ENCODE measurements at places on chromosomes 1 and 21.

GRCh38 chr1:35432231-35432630 lies 125.0 kb downstream of the KIAA0319L start:
- DNase-seq, result no peak

GRCh38 chr1:212561501-212561931 lies 47.0 kb upstream of the ATF3 start:
- DNase-seq, result no peak

- peak; percentile 33 for DNase-seq
Measured at GRCh38 chr1:175725684-175726083, 17.7 kb downstream of the TNR start.

DNA sequence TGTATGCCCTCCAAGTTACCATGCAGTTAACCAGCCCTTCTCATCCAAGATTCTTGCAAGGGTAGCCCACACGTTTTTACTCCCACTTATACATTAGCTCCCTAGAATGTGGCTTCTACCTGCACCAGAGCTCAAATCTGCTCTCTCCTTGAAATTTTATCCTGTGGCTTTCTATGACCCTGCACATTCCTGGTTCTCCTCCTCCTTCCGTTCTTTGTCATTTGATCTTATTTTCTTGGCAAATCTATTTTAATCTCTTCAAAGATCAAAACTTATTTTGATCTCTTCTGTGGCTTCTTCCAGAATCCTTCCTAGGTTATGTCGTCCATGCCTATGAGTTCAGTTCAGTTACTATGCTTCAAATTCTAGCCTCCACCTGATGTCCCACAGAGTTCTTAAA lies 115.6 kb upstream of the GUCA2B start:
- no peak for DNase-seq

- no peak for DNase-seq
Measured at GRCh38 chr1:9990944-9991343, 6.1 kb upstream of the RBP7 start.

DNA sequence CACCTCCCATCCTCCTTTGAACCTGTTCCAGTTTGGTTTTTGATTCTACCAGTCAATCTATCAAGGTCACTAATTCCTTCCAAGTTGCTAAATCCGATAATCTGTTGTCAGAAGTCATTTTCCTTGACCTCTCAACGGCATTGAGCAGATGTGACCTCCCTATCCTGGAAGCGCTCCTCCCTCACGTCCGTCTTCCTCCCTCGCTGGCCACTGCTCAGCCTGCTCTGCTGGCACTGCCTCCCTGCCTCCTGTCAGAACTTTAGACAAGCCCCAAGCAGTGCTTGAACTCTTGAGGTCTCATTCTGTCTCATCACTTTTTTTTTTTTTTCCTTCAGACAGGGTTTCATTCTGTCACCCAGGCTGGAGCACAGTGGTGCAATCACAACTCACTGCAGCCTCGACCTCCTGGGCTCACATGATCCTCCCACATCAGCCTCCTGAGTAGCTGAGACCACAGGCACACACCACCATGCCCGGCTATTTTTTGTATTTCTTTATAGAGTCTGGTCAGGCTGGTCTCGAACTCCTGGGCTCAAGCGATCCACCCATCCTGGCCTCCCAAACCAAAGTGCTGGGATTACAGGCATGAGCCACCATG lies 4.4 kb upstream of the ACOT7 start:
- no peak for DNase-seq

- DNase-seq, result peak; percentile 80
Measured at GRCh38 chr21:31580866-31581276, 78.6 kb upstream of the SOD1 start.

GRCh38 chr1:163197022-163197421 lies 5.7 kb downstream of the RGS5 start:
- DNase-seq, result no peak

GRCh38 chr1:183702813-183703198 lies 49.7 kb upstream of the APOBEC4 start:
- DNase-seq, result no peak

DNA sequence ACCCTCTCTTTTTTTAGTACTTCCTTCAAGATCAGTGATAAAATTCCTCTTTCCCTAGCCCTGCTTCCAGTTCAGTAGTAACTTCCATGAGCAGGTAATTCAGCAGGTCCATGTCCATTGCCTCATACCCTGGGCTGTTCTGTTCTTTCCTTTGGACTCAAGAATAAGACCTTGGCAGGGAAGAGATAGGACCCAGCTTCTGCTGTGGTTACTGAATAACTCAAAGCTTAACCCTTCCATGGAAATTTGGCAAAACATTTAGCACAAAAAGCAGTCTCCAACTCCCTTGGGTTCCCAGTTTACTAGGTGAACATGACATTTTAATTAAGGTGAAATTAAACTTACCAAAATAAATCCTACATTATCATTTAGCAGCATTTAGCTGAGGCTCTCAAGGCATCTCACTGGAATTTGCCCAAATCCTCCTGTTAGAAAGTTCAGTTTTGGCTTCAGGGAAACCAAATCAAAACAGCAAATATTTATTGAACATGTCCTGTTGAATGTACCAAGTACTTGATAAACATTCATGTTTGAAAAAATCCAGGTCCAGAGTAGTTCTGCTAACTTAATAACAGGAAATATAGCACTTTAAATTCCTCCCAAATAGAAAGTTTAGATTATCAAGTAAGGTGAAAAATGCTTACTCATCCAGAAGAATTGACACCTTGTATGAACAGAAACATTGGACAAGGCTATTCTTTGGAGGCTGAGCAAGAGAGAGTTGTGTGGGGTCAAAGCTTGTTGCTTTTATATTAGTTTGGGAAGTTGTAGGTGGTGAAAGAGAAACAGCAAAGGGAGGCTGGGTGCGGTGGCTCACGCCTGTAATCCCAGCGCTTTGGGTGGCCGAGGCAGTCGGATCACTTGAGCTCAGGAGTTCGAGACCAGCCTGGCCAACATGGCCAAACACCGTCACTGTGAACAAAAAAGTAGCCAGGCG lies 8.4 kb upstream of the SERPINC1 start:
- no peak for DNase-seq

DNA sequence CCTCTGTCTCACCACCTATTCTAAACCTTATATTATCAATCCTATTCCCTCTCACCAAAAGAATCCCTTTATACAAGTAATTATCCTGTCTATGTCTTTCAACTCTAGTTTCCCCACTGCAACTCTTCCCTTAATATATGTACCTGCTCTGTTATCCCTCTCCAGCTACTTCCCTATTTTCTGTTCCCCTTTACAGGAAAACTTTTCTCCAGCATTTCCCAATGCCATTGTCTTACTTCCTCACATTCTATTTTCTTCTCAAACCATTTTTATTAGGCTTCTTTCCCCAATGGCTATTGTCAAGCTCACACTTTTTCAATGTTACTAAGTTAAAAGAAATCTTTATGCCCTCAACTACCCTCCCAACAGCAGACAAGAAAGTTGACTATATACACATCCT lies 11.6 kb downstream of the DPYD start:
- no peak for DNase-seq

DNA sequence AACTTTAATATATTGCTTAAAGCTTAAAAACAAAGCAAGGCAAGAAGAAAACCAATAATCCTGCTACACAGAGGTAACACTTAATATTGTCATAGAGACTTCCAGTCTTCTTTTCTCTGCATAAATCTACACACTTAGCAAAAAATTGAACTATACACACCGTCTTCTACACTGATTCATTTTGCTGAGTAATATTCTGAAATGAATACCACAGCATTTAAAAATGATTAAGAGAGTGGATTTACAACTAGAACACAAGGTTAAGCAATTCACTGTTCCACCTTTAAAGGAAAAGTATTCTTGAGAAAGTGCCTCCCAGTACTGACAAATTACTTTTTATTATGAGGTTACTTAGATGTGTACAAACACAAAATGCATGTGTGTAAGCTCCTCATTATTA lies 22.2 kb upstream of the ITPKB start:
- no peak for DNase-seq

GRCh38 chr1:221672239-221672645 lies 69.6 kb downstream of the DUSP10 start:
- DNase-seq, result no peak

DNA sequence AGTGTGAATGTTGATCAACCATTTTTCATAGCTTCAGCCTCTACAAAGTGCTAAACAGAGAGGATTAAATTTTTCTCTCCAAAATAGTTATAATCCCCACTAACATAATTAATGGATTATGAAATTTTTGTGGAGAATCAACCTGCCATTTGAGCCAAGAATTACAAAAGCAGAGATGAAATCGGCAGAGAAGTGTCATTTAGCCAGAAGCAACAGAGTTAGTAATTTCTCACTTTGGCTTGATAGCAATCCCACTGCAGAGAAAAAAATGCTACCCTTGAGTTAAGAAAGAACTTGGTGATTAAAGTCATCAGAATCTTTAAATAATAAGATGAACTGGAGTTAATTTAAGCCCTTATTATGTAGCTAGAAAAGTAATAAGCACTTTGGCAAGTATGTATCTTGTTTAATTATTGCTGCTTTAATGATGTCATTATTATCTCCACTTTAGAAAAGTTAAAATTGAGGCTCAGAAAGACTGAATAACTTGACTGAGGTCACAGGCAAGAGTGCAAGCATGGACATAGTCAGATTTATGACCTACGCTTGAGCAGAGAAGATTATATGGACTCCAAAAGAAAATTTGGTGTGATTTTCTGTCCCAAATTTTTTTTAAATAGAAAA lies 37.3 kb downstream of the RGS4 start:
- no peak for DNase-seq

GRCh38 chr1:161706113-161706481 lies 932 bp upstream of the FCRLA start:
- DNase-seq, result no peak

GRCh38 chr1:87980494-87980893 lies 651.8 kb downstream of the LMO4 start:
- DNase-seq, result no peak

DNA sequence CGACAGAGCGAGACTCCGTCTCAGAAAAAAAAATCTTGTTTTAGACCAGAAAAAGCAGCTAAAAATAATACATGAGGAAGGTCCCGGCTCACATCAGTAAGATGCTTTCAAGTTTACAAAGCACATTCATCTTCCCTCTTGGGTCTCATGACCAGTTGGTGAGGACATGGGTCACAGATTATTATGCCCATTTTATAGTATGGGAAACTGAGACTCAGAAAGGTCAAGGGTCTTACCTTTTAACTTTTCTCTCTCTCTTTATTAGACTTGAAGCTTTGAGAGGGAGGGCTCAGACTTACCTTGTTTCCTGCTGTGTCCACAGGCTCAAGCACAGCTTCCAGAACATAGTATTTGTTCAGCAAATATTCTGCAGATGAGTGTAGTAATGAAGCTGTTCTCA lies 13.2 kb upstream of the RCC2 start:
- DNase-seq, result no peak

GRCh38 chr1:171084870-171085269 lies 5.8 kb upstream of the FMO3 start:
- no peak for DNase-seq

GRCh38 chr1:6545276-6546112 lies 8.8 kb downstream of the NOL9 start:
- DNase-seq, result no peak

GRCh38 chr1:178931858-178932551 lies 61.1 kb upstream of the ANGPTL1 start:
- no peak for DNase-seq

DNA sequence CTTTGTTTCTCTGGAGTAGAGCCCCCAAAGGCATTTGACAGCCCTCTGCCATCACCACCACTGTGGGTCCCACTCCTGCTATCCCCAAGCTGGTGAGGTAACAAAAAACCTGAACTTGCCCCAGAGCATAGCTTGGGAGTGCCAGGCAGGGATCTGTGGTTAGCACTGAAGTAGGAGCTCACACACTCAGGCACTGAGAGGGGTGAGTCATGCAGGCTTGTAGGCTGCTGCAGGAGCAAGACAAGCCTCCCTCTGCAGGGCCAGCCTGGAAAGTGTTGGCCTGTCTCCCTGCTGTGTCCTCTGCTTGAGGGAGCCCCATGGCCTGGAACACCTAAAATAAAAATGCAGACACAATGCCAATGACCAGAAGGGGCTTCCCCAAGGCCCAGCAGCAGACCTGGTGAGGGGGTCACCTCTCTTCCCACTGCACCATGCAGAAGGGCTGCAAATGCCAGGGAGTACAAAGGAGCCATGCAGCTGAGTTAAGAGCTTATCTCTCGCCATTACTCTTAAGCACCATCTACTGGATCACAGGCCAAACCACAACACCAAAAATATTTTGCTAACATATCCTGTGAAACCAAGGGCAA lies 108.9 kb upstream of the POGK start:
- DNase-seq, result no peak

DNA sequence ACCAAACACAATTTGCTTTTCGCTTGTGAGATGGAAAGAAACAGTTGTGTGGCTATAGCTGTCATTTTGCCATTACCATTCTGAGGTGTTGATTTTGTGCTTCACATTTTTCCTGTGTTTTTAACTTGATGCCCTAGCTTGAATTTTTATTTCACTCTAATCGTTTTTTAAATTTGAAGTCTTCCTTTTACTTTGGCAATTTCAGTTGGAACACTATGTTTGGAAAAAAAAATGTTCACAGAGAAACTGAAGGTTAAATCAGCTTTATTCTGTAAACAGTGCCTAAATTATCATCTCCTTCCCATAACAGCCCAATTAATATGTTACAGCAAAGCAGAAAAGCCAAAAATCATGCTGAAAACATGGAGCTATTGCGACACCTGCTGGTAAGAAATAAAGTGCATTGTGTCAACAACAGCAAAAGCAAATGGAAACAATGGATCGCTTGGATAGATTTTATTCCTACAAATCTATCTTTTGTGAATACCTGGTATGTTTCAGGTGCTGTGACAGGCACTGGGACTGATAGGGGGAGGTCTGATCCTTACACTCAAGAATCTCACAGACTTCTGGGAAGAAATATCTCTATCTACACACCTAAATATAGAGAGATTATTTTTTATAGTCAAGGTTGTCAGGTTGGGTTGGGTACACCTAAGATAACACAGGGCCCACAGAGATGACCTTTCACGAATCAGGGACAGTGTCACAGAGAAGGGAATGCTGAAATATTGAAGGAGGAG lies 16.2 kb upstream of the ERICH3 start:
- DNase-seq, result peak; percentile 49

- no peak for DNase-seq
Measured at GRCh38 chr1:241600496-241600901, 39.7 kb downstream of the CHML start.

DNA sequence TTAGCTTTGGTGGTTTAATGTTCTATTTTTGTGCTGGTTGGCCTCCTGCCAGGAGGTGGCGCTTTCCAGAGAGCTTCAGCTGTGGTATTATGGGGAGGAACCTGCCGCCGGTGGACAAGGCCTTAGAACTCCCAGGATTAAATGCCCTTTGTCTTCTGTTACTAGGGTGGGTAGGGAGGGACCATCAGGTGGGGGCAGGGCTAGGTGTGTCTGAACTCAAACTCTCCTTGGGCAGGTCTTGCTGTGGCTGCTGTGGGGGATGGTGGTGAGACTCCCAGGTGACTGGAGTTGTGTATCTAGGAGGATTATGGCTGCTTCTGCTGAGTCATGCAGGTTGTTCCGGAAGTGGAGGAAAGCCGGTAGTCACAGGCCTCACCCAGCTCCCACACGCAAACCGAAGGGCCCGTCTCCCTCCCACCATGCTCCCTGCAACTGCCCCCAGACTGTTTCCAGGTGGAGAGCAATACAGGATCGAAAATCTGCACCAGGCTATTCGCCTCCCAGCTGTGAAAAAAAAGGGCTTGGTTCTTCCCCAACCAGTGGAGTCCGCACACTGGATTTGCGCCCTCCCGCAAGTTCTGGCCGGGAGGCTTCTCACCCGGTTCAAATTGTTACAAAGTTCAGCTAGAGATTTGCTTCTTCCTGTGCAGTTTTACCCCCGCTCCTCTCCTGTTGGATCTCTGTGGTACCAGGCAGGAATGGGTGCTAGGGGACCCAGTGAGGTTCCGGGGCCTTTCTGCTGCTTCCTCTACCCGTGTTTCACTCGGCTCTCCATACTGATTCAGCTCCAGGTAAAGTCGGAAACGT lies 220.5 kb downstream of the CENPF start:
- DNase-seq, result no peak

- DNase-seq, result peak; percentile 72
Measured at GRCh38 chr1:235917267-235917811, 50.6 kb upstream of the LYST start.
